Stimulated activated CD4-positive, alpha-beta T cell treated with anti-CD3 and anti-CD28 coated beads, Interleukin-12 subunit alpha, Interleukin-12 subunit beta, amount 100 ng/mL, for 24 hours (primary cell): ENCODE measurements at places on chromosomes 13 and 19.

GRCh38 chr19:35727053-35727955 is 9.5 kb downstream of the KMT2B start:
- no peak for DNase-seq

GRCh38 chr19:7678971-7679751 is 1.5 kb upstream of the TRAPPC5 start:
- DNase-seq: peak; percentile 54

DNA sequence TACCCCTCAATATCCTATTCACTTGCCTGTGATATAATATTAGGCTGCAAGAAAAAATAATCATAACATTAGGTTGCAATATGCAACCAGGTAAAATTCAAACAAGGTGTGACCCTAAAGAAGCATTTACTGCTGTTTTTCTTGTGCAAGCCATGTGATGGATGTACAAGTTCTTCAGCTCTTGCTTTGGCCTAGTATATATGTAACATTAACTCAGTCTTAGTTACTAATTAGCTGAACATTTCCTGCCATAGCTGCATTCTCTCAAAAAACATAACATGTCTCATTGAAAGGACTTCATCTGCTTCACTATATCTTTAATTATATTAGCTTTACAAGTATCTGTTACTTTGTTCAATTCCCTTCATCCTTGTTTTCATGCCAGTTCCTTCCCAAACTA is 406.8 kb upstream of the HTR2A start:
- DNase-seq: no peak

DNA sequence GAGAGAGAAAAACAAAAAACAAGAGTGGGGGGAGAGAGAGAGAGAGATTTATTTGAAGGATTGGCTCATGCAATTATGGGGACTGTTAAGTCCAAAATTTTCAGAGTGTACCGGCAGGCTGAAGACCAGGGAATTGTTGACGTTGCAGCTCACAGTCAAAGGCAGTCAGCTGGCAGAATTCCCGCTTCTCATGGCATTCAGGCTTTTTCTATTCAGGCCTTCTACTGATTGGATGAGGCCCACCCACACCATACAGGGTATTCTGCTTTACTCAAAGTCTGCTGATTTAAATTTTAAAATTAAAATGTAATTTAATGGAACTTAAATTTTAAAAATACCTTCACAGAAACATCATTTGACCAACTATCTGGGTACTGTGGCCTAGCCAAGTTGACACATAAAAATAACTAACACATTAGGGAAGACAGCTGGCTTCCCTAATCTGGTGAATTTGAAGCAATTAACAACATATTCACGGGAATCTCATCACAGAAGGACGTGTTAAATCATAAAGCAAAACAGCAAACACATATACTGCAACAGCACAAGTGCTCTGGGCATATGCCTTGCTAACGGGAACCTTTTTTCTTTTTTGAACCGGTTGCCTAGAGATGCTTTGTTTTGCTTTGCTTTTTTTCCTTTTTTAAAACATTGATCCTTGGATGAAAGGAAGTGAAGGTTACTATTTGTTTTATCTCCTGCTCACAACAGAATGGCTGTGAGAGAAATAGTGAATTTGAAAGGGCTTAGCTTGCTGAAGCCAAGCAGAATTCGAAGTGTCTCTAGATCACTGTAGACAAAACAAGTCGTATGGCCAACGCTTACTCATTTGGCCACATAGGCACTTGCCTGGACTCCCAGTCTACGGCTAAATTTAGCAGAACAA is 505.1 kb downstream of the IRS2 start:
- no peak for DNase-seq

DNA sequence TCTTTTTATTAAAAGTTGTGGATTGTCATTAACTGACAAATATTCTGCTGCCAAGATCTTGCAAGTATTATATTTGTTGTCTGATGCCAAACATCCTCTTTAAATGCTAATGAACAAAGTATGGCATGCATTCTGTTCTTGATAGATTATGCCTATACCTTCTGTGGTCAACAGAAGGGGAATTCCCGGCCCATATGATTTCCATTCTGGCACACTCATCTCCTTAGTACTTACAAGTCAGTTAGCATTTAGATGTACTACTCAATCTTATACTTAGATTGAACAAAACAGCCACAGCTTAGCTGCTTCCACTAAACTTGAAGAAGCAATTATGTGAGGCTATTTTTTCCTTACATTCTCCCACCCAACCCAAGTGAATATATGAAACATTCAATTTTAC is 246.1 kb upstream of the DACH1 start:
- DNase-seq: no peak

- DNase-seq: no peak
Measured at GRCh38 chr13:75641026-75641425, 4.9 kb downstream of the LMO7 start.

DNA sequence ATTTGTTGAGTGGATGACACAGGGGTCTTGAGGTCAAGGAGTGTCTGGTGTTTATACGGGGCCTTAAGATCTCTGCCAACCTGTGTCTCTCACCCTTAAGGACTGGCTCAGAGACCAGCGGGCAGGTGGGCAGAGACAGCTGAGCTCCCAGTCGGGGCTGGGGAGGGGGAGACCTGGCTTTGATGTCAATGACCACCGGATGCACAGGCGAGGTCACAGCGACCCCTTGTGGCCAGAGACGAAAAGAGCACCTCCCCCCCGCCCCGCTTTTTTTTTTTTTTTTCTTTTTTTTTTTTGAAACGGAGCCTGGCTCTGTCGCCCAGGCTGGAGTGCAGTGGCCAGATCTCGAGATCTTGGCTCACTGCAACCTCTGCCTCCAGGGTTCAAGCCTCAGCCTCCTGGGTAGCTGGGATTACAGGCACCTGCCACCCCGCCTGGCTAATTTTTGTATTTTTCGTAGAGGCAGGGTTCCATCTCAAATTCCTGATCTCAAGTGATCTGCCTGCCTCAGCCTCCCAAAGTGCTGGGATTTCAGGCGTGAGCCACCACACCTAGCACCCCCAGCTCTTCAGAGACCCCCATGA is 12.1 kb upstream of the KLK14 start:
- no peak for DNase-seq

DNA sequence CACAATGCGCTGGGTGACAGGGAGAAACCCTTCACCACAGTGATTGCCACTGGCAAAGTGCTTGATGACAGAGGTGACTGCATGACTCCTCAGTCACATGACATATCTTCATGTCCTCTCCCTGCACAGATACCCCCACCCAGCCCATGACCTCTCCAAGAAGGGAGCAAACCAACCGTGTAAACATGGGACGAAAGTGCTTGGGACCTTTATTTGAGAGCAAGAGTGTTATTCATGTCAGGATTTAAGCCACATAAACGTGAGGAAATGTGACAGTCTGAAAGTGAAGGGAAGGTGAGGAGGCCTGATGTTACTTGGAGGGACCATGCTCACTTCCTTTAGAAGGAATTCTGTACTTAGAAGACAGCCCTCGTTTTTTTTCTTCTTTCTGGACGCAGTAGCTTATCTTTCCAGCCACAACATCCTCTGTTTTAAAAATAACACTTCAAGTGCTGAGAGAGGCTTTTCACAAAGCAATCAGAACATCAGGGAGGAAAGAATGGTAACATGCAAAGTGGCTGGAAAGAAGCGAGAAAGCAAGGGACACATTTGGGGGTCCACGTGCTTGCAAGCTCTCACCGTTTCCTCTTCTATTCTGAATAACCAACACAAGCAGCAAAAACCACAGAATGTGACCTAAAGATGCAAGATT is 35.6 kb downstream of the EPS15L1 start:
- no peak for DNase-seq

DNA sequence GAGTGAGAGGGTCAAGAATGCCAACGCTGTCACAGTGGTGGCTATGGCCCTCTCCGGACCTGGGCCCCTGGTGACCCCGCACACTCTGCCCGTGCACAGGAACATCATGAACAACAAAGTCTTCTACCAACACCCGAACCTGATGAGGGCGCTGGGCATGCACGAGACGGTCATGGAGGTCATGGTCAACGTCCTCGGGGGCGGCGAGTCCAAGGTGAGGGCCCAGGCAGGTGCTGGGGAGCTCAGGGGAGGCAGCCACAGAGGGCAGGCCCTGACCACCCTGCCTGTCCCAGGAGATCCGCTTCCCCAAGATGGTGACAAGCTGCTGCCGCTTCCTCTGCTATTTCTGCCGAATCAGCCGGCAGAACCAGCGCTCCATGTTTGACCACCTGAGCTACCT is 62.6 kb downstream of the RYR1 start:
- DNase-seq: no peak

DNA sequence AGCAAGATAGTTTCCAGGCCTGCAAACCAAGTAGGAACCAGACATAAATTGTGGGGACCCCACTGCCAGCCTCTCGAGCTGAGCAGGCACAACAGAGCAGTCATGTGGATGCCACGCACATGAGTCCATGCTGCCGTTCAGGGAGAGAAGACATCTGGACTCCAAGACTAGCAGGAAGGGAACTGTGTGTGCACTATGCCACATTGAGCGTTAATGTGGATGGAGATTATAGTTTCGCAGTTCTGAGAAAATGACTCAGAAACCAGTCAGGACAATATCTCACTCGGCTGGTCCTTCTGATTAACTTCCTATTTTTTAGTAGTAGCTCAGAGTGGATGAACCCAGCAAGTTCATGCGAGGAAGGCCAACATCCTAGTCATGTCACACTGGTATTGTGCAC is 124.9 kb downstream of the CRYL1 start:
- DNase-seq: no peak

- DNase-seq: no peak
Measured at GRCh38 chr19:14091813-14092462, 1.4 kb upstream of the SAMD1 start.

DNA sequence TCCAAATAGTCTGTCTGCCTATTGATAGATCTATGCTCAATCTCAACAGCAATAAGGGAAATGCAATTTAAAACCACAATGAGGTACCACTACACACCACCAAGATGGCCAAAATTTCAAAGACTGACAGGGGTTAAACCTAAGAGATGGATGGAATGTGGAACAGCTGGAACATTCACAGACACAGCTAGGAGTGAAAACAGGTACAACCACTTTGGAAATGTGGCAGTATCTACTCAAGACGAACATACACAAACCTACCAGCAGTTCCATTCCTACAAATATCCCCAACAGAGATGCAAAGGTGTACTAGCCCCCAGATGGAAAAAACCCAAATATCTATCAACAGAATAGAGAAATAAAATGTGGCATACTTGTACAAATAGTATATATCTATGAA is 86.4 kb downstream of the TSC22D1 start:
- DNase-seq: no peak

- no peak for DNase-seq
Measured at GRCh38 chr13:102392481-102393209, 9.2 kb downstream of the FGF14 start.

GRCh38 chr13:35891507-35892441 is 239.4 kb downstream of the DCLK1 start:
- DNase-seq: no peak

DNA sequence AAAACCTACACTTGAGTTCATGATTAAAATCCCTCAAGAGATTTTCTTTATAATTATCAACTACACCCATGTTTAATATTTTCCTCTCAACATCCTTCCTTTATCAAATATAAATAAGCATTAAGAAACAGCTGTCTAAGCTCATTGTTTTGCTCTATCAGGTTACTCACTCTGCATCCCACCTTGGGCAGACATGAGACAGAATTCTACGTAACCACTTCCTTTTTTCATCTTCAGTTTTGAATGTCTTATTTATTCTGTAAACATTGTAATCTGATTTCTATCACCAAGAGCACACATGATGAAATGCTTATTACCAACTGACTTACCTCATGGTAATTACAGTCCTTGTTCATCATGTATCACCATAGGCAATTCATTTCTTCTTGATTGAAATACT is 1256.6 kb upstream of the ATXN8OS start:
- DNase-seq: no peak

DNA sequence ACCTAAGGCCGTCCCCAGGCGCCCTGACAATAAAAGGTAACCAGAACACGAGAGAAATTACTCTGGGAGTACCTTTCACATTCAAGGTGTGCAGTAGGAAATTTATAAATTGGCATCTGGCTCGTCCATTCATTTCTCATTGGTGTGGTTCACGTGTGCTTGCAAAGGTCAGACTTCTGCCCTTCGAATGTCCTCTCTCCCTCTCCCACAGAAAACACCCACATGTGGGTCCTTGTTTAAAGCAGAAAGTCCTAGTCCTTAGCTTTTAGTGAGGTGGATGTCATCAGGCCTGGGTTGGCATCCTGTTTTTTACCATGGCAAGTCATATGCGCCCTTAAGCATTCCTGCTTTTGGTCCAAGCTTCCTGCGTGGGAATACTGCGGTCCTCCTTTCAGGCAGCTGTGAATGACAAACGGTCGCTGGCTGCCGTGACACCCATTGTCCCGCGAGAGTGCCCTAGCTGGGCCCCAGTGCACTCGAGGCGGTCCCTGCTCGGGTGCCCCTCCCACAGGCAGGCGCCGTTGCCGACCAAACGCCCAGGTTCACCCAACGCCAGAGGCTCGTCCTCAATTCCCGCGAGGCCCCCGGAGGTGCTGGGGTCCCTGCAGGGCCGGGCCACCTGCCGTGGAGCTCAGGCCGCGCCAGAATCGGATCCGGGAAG is at the start of gene NUDT19:
Gene NUDT19 (plus strand): TSS at position 531 of the 661 bp plus-strand sequence. CDS start 140 bp downstream, outside the sequence.
- peak; percentile 78 for DNase-seq

DNA sequence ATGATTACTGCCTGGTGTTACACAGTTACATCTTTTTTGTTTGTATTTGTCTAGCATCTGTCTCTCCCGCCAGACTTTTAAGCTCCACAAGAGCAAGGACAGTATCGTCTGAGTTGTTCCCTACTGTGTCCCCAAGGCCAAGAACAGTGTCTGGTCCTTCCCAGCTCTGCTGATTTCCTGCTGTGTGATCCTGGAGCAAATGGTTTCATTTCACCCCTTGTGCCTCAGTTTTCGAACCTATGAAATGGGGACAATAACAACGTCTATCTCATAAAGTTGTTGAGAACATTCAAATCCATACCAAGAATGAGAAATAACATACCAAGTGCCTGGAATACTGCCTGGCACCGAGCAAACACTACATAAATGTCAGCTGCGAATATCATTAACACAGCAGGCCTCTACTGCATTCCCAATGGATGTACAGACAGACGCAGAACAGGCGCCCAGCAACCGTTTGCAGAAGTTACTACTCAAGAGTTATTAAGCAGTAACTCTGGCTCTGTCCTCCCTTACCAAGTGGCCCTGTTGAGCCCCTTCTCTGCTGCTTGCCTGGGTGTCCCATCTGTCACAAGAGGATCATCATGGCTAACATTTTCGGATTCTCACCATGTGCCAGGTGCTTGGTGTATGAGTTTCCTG is 11.4 kb downstream of the XRCC1 start:
- DNase-seq: no peak
